Metanephros (tissue), 2 donors: ENCODE measurements at places on chromosomes 5 and 9. TPM values are rescaled to one million over a fixed set of nuclear protein-coding genes. Genes with fewer than 3 reads are reported as not detected.

JAKMIP2 gene
- total RNA-seq, result 2.9 TPM

GRM6 gene
- not detected for total RNA-seq

CER1 gene
- total RNA-seq, result 1.1 TPM

ECM2 gene
- 28.6 TPM for total RNA-seq

REEP2 gene
- total RNA-seq, result 3.0 TPM
